ENCODE measurements at places on chromosomes 4 and X.

DNA sequence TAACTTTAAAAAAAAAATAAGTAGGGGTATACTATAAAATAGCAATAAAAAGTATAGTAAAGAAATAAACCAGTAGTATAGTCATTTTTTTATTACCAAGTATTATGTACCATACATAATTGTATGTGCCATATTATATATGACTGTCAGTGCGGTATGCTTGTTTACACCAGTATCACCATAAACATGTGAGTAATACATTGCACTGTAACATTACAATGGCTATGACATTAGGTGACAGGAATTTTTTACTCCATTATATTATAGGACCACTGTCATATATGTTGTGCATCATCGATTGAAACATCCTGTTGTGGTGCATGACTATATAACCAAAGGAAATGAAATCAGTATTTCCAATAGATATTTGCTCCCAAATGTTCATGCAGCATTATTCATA, 176.9 kb upstream of the ARHGAP24 start:
- DNase-seq: no peak

- no peak for DNase-seq
These were observed 114.4 kb downstream of the WDFY3 start for GRCh38 chr4:84852081-84852480.

- no peak for DNase-seq
These were observed 8.0 kb upstream of the DRD5 start for GRCh38 chr4:9773471-9773870.

- DNase-seq: no peak
These were observed 173.5 kb upstream of the C1QTNF7 start for GRCh38 chr4:15254236-15254880.

DNA sequence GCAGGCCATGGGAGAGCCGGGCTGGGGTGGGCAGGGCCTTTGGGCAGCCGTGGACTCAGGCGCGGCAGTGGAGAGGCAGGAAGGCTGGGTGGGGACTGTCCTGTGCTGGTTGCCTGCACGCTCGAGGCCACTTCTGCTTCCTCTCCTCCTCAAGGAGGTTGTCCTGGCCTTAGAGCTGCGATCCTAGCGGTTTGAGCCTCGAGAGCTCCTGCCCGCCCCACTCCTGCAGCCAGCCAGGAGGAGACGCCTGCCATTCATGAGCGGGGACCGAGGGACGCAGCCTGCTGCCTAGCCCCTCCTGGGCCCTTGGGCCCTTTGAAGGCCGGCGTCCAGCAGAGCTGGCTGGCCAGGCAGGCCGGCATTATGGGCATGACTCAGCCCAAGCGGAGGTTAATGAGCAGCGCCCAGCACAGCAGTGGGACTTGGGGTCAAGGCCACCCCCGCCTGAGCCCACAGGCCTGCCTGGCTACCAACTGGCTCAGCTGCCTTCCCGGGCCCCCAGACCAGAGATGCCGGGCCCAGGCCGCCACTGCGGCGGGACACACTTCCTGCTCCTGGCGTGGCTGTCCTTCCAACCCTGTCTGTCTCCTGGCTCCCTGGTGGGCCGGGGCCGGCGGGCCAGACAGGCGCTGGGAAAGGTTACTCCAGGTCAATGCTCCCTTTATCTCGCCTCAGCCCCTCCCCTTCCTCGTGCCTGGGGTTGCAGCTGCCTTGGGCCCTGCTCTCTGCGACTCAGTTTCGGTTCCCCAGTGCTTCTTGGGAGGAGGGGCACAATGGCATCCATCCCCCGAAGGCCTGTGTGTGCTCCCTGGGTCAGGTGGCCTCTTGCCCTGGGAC, 1.8 kb downstream of the ABCD1 start:
- DNase-seq: no peak

- no peak for DNase-seq
These were observed 276.0 kb downstream of the SHOX start for GRCh38 chrX:906586-906985.

- DNase-seq: no peak
These were observed 44.6 kb upstream of the VEGFC start for GRCh38 chr4:176837169-176837895.

GRCh38 chrX:49272421-49272820, 2.8 kb downstream of the PPP1R3F start:
- DNase-seq: no peak

DNA sequence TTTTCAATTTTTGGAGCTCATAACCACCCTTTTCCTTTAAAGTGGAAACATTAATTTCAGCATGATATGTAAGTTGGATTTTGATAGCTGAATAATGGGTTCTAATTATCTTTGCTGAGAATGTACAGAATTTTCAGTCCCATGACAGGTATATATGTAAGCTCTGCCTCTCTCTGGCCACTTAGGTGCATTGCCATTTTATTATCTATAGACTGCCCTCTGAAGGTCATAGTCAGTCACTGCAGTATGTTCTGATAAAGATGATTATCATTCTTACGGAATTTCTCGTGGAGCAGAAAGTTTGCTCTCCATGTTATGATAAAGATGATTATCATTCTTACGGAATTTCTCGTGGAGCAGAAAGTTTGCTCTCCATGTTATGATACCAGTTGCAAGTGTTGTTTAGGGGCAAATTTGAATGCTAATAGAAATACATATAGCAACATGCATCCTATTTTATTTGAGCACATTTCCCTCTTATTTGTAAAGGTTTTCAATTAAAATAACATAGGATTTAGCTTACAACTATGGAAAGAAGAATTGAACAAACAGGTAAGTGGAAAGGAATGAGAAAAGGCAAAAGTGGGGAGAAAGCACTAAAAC, 10.4 kb downstream of the AFP start:
- no peak for DNase-seq

GRCh38 chrX:19640693-19641374, 125.5 kb upstream of the MAP3K15 start:
- DNase-seq: no peak

- DNase-seq: no peak
These were observed 89.4 kb upstream of the AFAP1 start for GRCh38 chr4:8028884-8029568.

DNA sequence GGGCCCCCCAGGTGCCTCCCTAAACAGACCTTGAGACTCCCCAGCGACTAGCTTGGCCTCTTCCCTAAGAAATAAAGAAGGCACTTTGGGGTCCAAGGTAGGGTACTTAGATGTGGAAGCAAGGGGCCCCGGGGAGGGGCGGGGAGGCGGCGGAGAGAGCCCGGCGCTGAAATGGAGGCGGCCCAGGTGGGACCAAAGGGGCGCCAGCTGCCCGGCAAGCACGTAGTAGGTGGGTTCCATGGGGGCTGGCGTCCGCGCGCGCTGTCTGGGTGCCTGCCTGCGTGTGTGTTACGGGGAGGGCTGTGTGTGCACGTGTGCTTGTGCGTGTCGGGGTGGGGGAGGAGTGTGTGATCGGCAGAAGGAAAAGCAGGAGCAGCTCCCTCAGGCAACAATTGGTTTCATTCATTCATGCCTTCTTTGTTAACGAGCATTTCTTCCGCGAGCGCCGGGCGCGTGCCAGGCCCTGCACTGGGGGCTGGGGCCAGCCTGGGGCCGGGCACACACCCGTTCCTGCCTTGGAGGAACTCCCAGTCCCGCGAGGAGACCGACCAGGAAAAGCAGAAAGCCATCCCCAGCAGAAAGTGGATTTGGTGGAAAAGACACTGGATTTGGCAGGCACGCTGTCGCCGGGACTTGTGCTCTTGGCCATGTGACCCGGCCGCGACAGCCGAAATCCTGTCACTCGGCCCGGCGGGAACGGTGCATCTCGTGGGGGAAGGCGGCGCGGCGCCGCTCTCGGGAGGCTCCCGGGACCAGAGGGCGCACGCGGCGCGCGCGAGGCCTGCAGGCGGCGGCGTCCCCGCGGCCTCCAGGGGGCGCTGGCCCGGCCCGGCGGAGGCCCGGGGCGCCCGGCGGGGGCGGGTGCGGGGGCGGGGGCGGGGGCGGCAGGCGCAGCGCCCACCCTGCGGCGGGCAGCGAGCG, 3.3 kb upstream of the DUSP9 start:
- no peak for DNase-seq

GRCh38 chrX:80602036-80602860, 182.0 kb downstream of the TENT5D start:
- no peak for DNase-seq

- DNase-seq: no peak
These were observed 46.3 kb upstream of the ADRA2C start for GRCh38 chr4:3719836-3720235.

GRCh38 chr4:161285461-161285860, 878.3 kb downstream of the FSTL5 start:
- DNase-seq: no peak

- no peak for DNase-seq
These were observed 647.0 kb upstream of the PCDH7 start for GRCh38 chr4:30073011-30073710.

DNA sequence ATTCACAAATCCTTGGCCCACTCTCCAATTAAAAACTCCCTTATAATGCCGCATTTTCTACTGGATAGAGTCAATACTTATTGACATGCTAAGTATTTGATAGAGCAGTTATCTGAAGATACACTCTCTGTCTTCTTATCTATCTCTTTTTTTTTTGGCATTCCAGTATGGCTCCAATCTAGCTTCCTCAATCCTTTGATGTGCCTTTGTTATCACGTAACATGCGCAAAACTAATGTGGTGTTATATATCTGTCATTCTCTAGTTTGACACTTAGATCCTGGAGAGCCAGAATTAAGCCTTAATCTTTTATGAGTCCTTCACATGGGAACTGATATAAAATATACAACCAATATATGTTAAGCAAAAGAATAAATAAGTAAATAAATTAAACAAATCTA, 54.7 kb downstream of the VSIG4 start:
- DNase-seq: no peak

GRCh38 chrX:141989815-141990214, 86.1 kb downstream of the MAGEC1 start:
- DNase-seq: no peak

DNA sequence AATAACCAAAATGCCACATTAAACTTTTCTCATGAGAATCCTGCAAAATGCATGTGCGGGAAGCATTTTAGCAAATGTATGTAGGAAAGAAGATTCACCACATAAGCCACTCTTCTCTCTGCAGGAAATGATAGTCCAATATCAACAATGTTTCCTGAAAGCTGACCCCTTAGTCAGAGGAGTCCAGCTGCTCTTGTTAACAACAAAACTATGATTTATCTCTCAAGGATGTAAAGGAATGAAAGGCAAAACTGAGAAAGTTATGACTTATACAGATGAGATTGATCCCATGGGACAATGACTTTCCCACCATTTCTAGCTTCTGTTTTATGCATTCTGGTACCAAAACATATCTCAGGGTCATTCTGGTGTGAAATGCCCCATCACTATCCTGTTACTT, 125.0 kb upstream of the EDNRA start:
- no peak for DNase-seq

DNA sequence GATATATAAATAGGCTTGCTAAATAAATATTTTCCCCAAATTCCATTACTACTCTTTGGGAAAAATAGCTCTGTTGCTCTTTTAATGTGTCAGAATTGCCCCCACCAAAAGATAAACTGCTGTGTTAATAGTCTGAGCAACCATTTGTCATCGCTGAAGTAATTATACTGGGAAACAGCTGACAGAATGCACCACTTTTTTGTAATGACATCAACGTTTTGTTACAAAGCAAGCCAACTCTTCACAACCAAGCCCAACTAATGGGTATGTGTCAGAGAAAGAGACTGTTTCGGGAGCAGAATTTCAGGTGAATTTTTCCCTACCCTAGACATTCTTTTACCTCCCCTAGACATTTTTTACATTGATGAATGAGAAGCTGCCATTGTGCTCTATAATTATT, 405.0 kb upstream of the MAGEB18 start:
- DNase-seq: no peak

- no peak for DNase-seq
These were observed 56.1 kb downstream of the RAPGEF2 start for GRCh38 chr4:159158985-159159384.

GRCh38 chr4:149031399-149031798, 589.2 kb upstream of the NR3C2 start:
- DNase-seq: no peak

GRCh38 chr4:133385161-133385954, 236.3 kb downstream of the PCDH10 start:
- no peak for DNase-seq

- no peak for DNase-seq
These were observed 92.0 kb upstream of the BMPR1B start for GRCh38 chr4:94665500-94666404.

DNA sequence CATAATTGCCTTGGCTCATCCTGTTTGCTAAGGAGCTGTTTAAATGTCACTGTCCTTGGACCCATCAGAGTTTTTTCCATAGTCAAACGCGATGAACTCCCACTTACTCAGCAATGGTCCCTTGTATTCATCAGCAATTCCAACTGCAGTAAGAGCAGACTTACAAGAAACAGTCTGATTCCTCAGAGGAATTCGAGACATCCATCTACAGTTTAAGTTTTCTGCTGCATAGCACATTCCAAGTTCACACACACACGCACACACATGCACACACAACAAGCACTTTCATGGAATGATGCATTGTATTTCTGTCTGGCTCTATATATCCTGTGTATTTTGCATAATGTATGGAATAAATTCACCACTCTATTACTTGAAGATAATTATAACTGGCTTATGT, 32.7 kb upstream of the TMEM150C start:
- DNase-seq: no peak

DNA sequence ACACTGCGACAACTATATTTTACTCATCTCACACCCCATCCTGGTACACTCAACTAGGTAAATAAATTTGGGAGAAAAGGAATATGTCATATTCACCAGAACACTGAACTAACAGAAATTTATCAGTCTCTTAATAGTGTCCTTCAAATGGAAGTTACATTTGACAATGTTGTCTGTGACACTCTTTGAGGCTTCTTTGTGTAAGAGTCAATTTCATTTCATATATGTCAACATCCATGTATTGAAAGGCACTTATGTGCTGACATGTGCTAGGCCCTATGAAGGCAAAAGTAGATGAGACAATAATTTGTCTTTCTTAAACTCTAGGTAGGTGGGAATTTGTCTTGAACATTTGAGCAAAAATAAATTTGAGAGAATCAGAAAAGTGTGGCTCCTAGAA, 82.0 kb downstream of the TECRL start:
- DNase-seq: no peak

DNA sequence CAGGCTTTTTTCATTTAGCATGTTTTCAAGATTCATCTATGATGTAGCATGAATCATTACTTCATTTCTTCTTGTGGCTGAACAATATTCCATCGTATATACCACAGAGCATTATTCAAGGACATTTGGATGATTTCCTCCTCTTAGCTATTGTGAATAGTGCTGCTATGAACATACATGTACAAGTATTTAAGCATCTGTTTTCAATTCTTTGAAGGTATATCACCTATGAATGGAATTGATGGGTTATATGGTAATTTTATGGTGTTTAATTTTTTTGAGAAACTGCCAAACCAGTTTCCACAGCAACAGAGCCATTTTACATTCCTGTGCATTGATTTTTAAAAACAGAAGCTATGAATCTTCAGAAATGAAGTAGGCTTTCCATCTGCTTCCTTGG, 36.1 kb upstream of the WDR19 start:
- DNase-seq: no peak

- DNase-seq: no peak
These were observed 509.9 kb downstream of the SPOCK3 start for GRCh38 chr4:166724369-166724768.

DNA sequence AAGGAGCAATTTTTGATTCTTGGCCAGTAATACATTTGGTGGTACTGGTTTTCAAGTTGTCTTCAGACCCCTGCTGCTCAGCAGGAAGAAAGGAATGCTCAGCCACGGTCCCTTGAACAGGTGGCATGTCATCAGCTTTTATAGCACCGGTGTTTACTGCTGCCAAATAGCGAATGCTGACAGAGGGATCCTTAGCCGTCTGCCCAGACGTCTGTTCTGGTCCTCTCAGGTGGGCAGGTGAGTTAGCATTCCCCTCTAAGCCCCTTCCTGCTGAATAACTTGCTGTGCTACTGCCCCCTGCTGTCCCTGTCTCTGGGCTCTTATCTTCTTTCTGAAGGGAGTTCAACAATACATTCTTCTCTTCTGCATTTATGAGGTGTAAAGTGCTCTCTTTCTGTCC, 28.4 kb downstream of the BOD1L1 start:
- no peak for DNase-seq

Measured in stimulated activated CD8-positive, alpha-beta memory T cell treated with anti-CD3 and anti-CD28 coated beads, Interleukin-15, amount 100 ng/mL, for 4 hours (primary cell).